ENCODE measurements at places on chromosomes 5 and 9. TPM values are rescaled to one million over a fixed set of nuclear protein-coding genes. Genes with fewer than 3 reads are reported as not detected.

DNA sequence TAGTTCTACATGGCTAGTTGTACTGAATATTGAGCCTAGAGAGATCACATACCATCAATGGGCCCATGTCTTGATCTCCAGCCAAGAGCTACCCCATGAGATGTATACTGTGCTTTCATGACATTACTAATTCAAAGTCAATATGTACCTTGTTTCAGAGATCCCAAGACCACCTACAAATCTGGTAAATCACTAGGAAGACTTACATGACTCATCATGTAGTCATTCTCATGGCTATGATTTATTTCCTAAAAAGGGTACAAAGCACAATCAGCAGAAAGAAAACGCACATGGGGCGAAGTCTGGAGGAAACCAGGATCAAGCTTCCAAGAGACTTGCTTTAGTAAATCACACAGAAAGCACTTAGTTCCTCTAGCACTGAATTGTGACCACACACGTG, 103.0 kb downstream of the PCSK5 start:
- DNase-seq = no peak

Gene PLK2
- 132 TPM for polyA plus RNA-seq

GRCh38 chr9:115672477-115673316, 480.9 kb upstream of the PAPPA start:
- no peak for DNase-seq

GRCh38 chr5:61371474-61371873, 39.4 kb downstream of the ZSWIM6 start:
- no peak for DNase-seq

DNA sequence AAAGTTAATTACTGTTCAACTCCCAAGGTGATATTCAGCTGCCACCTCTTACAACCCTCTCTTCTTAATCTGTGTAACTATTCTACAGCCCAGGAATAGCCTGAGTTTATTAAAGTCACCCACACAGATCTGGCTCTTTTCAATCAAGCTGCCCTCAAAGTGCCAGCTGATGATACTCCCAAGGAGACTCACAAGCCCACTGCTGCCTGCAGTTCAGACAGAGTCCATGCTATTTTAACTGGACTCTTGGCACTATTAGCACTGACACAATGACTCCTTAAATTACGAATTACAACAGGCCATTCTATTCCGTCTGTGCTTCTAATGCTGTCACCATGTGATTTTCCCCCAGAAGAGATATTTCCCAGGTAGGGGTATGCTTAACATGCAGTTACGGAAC, 26.3 kb downstream of the REEP5 start:
- no peak for DNase-seq

- no peak for DNase-seq
These were observed 3.0 kb upstream of the GLRX start for GRCh38 chr5:95825495-95825894.

Gene SHC3
- polyA plus RNA-seq = 3.3 TPM

DNA sequence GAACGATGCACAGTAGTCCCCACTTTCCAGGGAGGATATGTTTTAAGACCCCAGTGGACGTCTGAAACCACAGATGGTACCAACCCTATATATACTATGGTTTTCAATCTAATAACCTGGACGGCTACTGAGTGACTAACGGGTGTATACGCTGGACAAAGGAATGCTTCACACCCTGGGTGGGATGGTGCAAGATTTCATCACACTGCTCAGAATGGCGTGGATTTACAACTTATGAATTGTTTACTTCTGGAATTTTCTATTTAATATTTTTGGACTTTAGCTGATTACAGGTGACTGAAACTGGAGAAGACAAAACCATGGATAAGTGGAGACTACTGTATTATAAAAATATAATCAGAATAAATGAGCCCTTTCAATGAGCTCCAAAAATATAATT, 147.6 kb upstream of the TRIM32 start:
- DNase-seq = no peak

- DNase-seq = no peak
These were observed 283.3 kb downstream of the NSG2 start for GRCh38 chr5:174328631-174329299.

DNA sequence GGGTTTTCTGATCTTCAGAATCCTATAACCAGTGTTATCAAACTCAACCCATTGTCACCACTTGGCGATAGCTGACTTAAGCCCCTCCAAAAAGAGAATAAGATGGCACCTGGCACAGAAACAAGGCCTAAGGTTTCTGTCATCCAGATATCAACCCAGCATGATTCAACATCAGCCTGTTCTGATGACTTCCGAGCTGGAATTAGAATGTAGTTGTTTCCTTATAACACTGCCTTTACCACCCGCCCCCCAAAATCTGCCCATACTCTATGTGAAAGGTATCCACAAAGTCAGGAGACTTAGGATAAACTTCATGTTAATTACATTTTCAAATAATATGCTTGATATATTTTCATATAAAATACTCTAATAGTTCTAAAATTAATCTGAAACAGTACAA, 5.2 kb downstream of the KLF9 start:
- DNase-seq = no peak

- DNase-seq = no peak
These were observed 65.4 kb upstream of the ANKRD55 start for GRCh38 chr5:56298336-56299090.

Gene GZMA
- 0.85 TPM for polyA plus RNA-seq

GRCh38 chr9:131310833-131311554, 21.5 kb downstream of the PLPP7 start:
- no peak for DNase-seq

DNA sequence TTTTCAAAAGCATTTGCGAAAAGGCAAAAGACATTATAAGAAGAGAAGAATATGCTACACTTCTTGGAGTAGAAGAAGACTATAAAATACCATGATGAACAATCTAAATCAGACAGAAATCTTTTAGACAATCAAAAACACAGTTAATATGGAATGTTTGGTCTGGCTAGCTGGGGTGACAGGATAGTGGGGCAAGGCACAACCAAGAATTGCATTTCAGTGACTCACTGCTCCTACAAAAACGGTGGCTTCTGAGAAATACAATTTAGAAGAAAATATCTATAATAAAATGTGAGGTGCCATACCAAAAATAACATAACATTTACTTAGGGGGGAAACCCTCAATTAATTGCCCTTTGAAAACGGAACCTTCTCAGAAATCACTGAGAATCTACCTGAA, 363.4 kb downstream of the NPR3 start:
- DNase-seq = no peak

DNA sequence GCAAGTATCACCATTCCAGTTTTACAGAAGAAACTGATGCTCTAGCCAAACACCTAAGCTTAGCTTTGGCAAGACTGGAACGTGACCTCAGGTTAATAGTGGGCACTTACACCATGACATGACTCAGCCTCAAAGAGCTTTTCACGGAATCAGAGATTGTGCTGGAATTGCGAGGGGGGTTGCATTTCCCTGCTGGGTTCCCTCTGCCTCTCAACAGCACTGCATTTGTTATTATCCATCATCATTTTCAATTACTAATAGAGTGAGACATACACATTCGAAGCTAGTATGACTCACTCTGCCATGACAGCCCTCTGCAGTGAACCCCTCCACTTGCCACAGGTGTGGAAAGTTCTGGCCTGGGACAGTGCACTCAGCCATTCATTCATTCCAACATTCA, 8.0 kb downstream of the SPOCK1 start:
- no peak for DNase-seq

GRCh38 chr5:133201310-133201709, 149.5 kb downstream of the HSPA4 start:
- no peak for DNase-seq

Data from left renal pelvis (tissue), 4 donors.